Stimulated activated CD8-positive, alpha-beta memory T cell treated with anti-CD3 and anti-CD28 coated beads, Interleukin-15, amount 100 ng/mL, for 4 hours (primary cell): ENCODE measurements at places on chromosomes 16 and 17.

DNA sequence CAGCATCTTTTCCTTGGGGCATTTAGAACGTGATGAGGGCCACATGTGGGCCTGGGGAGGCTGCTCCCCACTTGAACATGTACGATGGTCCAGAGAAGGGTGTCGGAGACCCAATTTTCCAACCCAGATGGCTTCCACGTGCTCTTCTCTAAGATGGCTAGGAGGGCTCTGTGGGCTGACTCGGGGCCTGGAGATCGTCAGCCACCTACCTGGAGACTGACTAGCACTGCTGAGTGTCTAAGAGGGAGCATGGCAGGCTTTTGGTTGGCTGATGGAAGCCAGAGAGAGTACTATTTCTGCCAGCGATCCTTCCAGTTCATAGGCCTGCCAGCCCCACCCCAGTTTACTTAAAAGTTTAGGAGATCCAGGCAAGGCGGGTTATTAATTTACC, 60.2 kb upstream of the CLEC18A start:
- DNase-seq: no peak

DNA sequence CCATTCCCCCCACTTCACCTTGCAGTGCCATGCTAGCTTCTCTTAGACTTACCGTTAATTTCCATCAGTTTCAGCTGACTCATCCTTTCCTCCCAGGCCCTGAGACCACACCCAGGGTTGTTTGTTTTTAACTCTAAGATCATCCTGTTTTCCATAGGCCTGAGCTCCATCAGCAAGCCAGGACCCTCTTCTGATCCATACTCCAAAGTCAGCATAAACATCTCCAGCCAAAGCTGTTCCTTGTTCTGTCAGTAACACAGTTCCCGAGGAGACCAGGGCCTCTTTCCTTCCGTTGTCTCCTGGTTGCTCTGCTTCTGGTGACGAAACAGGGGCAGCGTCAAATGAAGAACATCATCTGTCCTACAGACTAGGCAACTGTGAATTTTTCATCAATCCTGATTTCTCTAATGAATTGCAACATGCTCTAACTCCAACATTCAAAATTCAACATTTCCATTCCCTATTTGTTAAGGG, 83.8 kb upstream of the HNF1B start:
- DNase-seq: no peak

GRCh38 chr16:11452746-11453389, 107.6 kb downstream of the RMI2 start:
- DNase-seq: no peak

- no peak for DNase-seq
These were observed 44.7 kb downstream of the SNX11 start for GRCh38 chr17:48152289-48152688.

- DNase-seq: no peak
These were observed 109.5 kb downstream of the CDH8 start for GRCh38 chr16:61926766-61927165.

GRCh38 chr16:85908444-85908843, 9.5 kb downstream of the IRF8 start:
- DNase-seq: no peak

- DNase-seq: no peak
These were observed 17.5 kb downstream of the LIMD2 start for GRCh38 chr17:63682441-63682840.

- no peak for DNase-seq
These were observed 953 bp downstream of the TBX6 start for GRCh38 chr16:30090610-30091331.

GRCh38 chr17:40014375-40014980, 762 bp upstream of the CSF3 start:
- no peak for DNase-seq

DNA sequence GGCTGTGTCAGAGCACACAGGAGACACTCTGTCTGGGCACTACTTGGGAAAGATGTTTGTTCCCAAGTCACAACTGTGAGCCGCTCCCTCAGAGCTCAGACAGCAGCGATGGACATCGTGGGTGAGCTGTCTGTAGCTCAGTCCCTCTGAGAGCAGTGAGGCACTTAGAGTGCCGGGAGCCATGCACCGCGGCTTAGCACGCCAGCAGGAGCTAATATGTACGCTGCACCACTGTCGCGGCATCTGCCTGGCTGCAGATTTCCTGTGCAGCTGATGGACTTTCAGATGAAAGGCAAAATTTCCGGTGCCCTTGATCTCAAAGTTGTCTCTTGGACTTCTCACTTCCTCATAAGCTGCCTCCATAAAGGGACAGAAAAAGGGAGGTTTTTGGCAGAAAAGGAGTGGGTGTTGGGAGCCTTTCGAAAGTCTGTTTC, 92.8 kb upstream of the ZNF469 start:
- DNase-seq: no peak

GRCh38 chr16:67966549-67967182, 1.8 kb downstream of the SLC12A4 start:
- DNase-seq: no peak

DNA sequence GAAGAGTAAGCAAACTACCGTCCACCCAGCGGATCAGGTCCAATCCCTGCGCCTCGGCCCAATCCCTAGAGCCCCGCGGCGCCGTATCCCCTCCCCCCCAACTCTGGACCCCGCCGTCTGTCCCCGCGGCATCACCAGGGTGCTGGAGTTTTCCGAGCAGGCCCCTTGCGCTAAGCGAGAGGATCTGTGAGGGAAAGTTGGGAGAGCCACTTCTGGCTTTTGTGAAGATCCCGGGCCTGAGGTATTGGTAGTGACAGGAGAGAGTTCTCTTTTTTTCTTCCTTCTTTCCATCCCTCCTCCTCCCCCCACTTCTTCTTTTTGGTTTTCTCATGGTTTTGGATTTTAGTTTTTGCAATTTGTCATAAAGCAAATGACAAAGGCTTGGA, 3.5 kb upstream of the DLX4 start:
- no peak for DNase-seq

DNA sequence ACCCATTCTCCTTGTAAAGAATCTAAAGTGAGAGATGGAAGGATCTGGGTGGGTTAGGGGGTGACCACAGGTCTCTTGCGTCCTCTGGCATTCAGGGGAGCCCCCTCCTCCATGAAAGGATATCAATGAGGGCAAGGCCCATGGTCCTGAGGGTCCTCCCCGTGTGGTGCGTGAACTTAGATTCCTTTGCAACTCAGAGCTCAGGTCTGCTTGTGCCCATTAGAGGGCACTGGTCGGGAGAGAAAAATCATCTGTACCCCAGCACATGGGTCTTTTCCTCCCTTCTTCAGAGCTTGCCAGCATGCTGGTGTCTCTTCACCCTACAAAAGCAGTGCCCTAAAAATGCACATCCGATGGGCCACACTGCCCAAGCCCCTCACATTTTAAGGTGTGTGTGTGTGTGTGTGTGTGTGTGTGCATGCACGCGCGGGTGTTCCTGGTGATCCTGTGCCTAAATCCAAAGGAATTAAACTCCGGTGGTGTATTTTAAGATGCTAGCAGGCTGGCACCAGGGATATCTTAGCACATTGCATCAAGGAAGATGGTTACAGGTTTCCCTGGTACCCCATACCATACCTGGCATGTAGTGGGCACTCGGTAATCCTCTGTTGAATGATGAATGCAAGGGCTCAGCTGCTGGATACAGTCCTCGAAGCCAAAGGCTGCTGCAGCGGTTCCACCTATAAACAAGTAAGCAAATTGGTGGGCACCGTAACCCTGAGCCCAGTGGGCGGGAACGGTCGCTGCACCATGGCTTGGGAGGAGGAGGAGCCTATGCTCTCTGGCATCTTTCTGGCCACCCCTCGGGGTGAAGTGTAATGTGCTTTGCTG, 4.7 kb downstream of the C1QTNF1 start:
- DNase-seq: no peak

GRCh38 chr17:56478836-56479447, 114.6 kb upstream of the NOG start:
- no peak for DNase-seq

- no peak for DNase-seq
These were observed 45.6 kb downstream of the TBC1D26 start for GRCh38 chr17:15777717-15778116.

GRCh38 chr17:66468241-66469087, 166.1 kb downstream of the PRKCA start:
- no peak for DNase-seq
